Fibroblast of skin of scalp (primary cell): ENCODE measurements at places on chromosomes 1 and 21.

- DNase-seq, result no peak
Observed at GRCh38 chr1:61152469-61153105, 70.2 kb downstream of the NFIA start.

- no peak for DNase-seq
Observed at GRCh38 chr1:184637664-184638240, 116.9 kb downstream of the EDEM3 start.

GRCh38 chr1:3588395-3588794, 22.9 kb downstream of the MEGF6 start:
- DNase-seq, result no peak

GRCh38 chr1:223473601-223474344, 80.6 kb downstream of the CCDC185 start:
- no peak for DNase-seq

DNA sequence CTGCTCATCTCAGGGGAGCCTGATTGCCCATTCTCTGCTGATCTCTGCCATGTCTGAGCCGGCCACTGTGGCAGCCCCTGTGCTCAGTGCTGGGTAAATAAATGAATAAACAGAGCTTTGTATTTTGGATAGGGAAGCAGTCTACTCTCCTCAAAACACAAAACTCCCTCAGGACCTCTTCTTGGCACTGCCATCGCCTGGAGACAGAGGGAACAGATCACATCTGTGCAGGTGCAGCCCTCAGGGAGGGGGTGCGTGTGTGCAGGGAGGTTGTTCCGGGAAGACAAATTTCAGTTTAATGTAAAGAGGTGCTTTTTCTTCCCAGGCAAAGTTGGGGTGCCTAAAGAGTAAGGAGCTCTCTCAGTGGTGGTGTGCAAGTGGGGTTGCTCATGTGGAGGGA, 7.7 kb upstream of the FAM167B start:
- DNase-seq, result no peak

- DNase-seq, result peak; percentile 24
Observed at GRCh38 chr1:245301162-245301580, 146.4 kb downstream of the KIF26B start.

- DNase-seq, result no peak
Observed at GRCh38 chr1:63042278-63042677, 258.3 kb downstream of the ATG4C start.

GRCh38 chr1:182611326-182611725, 7.1 kb upstream of the RGS16 start:
- DNase-seq, result no peak

GRCh38 chr1:15866721-15867201, 19.3 kb downstream of the SPEN start:
- peak; percentile 42 for DNase-seq

DNA sequence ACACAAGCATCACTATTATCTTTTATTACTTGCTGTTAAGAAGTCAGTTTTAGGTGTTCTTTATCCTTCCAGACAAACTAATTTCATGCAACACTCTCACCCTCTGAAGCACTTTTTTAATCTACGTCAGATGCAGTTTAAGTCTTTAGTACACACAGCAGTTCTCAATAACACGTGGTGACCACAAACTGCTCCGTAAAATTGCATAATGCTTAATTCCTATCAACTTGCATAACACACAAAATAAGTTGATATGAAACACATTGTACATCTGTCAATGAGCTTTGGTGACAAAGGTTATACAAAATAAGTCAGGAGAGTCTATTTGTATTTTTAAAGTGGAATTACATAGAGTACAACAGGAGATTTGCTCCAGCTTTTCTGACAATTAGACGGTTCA, 140.9 kb upstream of the ETS2 start:
- peak; percentile 46 for DNase-seq

GRCh38 chr1:82086739-82087138, 286.0 kb downstream of the ADGRL2 start:
- peak; percentile 69 for DNase-seq

GRCh38 chr1:236760480-236760879, 34.6 kb upstream of the MTR start:
- DNase-seq, result no peak

- peak; percentile 93 for DNase-seq
Observed at GRCh38 chr1:156896490-156897033, 3.0 kb downstream of the PEAR1 start.

- no peak for DNase-seq
Observed at GRCh38 chr21:38133240-38133639, 123.6 kb upstream of the KCNJ15 start.

GRCh38 chr1:161069241-161069640, 450 bp downstream of the ARHGAP30 start:
- DNase-seq, result no peak

- DNase-seq, result no peak
Observed at GRCh38 chr1:24387636-24388175, 25.9 kb downstream of the STPG1 start.

GRCh38 chr1:10863886-10864285, 67.4 kb upstream of the CASZ1 start:
- no peak for DNase-seq

DNA sequence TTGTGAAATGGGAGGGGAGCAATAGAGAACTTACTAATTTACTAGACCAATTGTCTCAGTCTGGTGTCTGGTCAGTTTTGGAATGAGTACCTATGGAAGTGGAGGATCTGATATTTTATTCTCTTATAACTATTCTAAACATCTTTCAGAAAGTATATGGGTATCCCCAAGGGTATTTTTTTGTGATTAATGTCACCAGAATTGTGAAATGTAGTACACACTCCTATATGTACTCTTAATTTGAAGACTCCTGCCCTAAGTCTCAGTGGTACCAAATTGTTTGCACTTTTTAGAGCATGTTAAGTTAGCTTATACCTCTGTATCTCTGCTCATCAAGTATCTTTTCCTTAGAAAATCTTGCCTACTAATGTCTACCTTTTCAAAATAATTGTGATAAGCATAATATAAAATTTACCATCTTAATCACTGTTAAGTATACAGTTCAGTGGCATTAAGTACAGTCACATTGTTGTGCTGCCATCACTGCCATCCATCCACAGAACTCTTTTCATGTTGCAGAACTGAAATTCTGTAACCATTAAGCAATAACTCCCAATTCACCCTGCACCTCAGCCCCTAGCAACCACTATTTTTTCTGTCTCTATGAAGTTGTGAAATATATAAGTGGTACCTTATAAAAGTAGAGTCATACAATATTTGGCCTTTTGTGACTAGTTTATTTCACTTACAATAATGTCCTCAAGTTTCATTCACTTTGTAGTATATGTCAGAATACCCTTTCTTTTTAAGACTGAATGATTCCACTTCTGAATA, 40.5 kb downstream of the SLC30A7 start:
- no peak for DNase-seq

DNA sequence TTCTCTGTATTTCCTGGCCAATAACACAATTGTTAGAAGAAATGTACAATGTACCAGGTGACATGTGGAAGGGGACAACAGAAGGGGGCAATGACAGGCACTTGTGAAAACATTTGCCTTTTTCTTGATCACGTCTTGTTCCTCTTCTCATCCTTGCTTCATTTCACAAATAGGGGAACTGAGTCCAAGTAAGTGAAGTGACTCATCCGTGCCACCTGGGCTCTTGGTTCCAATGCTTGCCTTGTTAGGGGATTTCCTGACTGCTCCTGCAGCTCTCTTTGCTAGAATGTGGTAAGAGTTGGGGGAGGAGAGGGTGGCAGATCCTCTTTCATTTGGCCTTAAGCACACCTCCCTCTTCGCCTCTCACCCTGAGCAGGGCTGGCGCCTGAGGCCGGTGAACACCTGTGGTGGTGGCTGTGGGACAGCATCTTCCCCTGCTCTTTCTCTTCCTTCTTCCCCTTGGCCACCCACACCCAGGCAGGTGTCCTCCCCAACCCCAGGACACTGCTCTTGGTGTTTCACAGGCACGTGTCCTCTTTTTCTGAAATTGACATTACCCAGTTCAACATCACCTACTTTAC, 2.2 kb upstream of the RHEX start:
- no peak for DNase-seq

GRCh38 chr1:16181887-16182719, 26.2 kb upstream of the EPHA2 start:
- DNase-seq, result peak; percentile 89

DNA sequence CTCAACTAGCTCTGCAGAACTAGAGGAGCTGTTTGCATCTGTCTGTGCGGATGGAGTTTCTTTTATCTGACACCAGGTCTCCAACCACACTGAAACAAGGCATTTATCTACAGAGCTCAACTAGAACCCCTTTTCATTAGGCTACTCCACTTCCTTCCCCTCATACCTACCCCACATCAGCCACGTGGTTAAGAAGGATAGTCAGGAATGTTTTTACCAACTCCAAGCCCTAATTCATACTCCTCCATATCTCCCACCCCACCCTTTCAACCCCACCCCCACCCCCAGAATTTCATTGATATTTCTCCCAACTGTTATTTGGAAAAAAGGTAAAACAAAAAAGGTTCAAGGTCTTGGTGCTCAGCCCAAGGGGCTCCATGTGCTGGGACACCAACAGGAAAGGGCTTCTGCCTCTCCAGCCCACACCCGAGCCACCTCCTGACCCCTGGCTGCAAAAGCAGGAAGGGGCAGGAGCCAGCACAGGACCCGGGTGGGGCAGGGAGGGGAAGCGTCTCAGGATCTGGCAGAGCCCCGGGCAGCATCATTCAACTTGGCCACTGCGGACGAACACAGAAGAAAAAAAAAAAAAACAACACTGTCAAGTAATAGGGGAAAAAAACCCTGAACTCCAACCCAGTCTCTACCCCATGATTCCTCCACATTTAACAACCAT, 7.0 kb downstream of the ENSA start:
- no peak for DNase-seq

DNA sequence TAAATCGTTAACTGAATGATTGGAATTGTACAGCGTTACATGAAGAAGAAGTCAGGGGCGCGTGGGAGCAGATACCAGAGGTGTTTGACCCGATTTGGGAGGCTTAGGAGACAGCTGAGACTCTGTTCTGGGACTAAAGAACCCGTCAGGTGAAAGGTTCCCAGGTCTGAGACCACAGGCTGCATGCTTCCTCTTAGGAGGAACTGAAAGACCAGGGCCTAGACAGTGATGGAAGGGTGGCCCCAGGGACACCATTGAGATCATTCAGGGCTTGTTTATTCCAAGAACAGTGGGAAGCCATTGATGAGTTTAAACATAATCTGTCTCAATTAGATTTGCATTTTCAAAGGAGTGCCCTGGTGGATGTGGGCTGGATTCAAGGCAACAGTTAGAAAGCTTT, 904 bp downstream of the KLF17 start:
- DNase-seq, result no peak

DNA sequence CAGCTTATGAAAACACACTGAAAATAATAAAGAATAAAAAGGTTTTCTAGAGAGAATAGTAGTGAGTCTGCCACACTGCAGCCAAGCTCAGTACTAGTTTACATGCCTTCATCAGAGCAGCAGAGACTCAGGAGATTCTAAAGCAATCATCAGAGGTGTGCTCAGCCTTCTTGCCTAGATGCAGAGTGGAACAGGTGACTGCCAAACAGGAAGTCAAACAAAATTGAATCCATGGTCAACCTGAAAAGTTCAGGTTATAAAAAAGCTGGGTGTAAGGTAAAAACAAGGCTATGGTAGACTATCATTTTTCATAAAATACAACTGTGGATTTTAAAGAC, 165.3 kb upstream of the C1orf105 start:
- DNase-seq, result no peak

DNA sequence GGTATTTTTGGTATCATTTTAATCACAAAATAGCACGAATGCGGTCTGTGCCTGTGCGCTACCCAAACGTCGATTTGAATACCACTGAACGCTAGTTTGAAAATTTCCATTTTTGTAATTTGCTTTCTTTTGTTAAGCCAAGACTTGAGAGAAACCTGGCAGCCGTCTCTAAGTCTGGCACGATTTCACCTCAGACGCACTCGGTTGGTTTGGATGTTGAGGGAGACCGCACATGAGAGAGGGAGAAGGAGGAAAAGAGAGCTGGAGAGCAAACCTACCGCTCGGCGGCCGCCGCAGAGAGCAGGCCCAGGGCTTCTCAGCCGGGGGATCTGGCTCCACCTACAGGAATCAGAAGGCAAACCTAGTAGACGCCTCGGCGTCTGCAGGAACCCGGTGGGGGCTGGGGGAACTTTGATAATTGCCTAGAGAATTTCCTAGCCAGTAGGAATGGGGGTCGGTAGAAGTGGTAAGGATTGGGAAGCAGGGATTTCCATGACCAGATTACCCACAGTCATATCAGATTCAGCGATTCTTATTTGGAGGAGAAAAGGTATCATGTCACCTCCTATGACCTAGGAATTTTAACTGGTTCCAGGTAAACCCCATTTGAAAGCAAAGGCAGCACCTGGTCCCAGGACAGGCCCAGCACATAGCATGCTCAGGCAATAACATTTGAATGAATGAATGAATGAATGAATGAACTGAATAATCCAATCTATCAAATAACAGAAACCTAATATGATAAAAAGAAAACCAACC, 83.2 kb downstream of the TM2D1 start:
- DNase-seq, result peak; percentile 58

GRCh38 chr1:101005871-101006270, 19.7 kb downstream of the DPH5 start:
- no peak for DNase-seq

GRCh38 chr1:81974883-81975555, 174.3 kb downstream of the ADGRL2 start:
- no peak for DNase-seq

DNA sequence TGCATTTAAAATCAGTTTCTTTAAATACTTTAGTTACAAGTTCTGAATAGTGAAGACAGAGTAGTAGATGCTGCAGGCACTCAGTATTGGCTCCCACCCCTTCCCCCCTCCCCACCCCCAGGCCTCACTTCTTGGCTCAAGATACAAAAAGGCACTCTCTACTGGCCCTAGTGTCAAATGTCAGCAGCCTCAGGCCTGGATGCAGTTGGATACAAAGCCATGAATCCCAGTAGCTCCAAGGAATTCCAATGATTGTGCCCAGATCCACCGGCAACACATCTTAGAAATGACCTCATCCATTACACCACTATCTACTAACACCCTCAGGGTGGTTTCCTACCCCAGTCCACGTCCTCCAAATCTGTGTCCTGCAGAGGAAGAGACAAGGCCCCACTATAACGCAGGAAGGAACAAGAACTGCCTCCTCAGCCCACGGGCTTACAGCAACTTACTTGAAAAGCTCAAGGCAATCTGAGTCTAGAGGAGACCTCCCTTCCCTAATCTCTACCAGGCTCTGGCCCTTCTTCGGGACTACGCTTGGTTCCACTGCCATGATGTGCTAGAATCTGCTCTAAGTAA, 17.6 kb downstream of the ACADM start:
- DNase-seq, result no peak

- DNase-seq, result no peak
Observed at GRCh38 chr1:25858494-25858893, 763 bp downstream of the AUNIP start.
